Kidney epithelial cell (primary cell): ENCODE measurements at places on chromosomes 12 and 14. TPM values are rescaled to one million over a fixed set of nuclear protein-coding genes. Genes with fewer than 3 reads are reported as not detected.
A peak's percentile ranks its signal among the peaks of the same experiment; 100 is the strongest.

GRCh38 chr12:116943419-116944372 lies 32.9 kb downstream of the FBXW8 start:
- DNase-seq: no peak

DNA sequence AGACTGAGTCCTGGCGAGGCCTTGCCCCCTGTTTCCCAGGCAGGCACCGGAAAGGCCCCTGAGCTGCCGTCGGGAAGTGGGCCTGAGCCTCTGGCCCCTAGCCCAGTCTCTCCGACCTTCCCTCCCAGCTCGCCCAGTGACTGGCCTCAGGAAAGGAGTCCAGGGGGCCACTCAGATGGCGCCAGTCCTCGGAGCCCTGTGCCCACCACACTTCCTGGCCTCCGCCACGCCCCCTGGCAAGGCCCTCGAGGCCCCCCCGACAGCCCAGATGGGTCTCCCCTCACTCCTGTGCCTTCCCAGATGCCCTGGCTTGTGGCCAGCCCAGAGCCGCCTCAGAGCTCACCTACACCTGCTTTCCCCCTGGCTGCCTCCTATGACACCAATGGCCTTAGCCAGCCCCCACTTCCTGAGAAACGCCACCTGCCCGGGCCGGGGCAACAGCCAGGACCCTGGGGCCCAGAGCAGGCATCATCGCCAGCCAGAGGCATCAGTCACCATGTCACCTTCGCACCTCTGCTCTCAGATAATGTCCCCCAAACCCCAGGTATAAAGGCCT lies 10.9 kb downstream of the TNS2 start:
- DNase-seq: no peak

- no peak for DNase-seq
Measured at GRCh38 chr12:76698966-76699365, 64.9 kb upstream of the ZDHHC17 start.

DNA sequence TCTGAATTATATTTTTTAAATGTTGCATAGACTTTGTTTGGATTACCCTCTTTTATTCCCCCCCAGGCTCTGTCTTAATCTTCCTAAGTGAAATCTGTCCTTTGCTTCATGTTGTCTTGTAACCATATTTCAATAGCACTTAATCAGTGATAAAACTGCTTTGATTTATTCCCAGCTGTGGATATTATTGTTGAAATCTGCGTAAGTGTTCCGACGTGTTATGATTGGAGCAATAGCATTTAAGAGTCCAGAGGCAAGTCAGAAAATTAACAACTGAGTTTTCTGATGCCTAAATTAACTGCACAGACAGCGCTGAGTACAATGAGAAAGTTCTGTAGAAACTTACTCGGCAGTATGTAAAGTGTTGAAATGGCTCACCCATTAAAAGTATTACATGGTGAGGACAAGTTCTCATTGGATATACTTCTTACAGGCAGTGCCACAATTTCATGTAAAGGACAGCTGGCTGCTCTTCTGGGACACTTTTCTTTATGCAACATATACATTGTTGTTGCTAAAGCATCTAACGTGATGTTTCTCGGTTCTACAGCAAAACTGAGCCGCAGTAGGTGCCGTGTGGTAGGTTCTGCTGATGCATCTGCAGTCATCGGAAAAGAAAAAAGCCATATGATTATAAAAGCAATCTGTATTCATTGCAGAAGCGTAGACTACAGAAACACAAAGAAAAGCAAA lies 501.0 kb downstream of the EGLN3 start:
- DNase-seq: no peak

- no peak for DNase-seq
Measured at GRCh38 chr14:76656592-76656991, 104.7 kb upstream of the VASH1 start.

GRCh38 chr14:105301103-105301914 lies 508 bp upstream of the BRF1 start:
- DNase-seq: peak; percentile 68

DNA sequence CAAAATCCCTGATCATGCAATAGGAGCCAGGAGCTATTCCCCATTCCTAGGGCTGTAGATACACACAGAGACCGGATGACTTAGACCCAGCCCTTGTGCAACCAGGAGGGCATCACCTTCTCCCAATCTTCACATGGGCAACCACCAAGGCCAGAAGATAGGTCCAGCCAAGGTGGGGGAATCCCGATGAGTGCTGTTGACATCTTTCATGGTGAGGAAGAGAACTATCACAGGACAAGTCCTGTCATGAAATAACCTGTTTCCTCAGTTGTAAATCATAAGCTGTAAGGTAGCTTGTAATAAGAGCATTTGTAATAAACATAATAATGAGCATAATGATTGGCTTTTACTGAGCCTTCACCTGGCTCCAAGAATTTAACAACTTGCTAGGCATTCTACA lies 89.5 kb downstream of the GCH1 start:
- no peak for DNase-seq

DNA sequence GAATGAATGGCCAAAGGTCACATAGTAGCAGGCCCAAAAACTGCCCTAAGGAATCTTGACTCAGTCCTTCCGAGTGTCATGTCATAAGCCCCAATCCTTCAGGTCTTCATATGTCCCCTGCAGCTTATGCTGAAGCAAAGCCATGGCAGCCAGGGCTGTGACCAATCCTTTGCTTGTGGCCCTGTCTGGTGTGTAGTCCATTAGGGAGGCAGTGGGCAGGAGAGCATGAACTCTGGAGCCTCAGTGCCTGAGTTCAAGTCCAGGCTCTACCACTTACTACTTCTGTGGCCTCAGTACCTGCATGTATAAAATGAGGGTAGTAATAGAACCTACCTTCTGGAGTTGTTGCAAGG lies 20.3 kb downstream of the PLEKHG3 start:
- no peak for DNase-seq

GRCh38 chr12:120361506-120362208 lies 7.3 kb downstream of the MSI1 start:
- peak; percentile 12 for DNase-seq

Gene GLTP
- 38.4 and 48.4 TPM in 2 replicates for total RNA-seq

Gene MGP
- 2.2 and 4.0 TPM in 2 replicates for total RNA-seq

Gene MDM1
- 7.4 and 15.3 TPM in 2 replicates for total RNA-seq

Gene DEGS2
- 0.75 TPM in 1 of 2 replicates, not detected in the other for total RNA-seq

Gene TSPAN19
- 0.92 TPM in 1 of 2 replicates, not detected in the other for total RNA-seq

Gene CLEC4D
- not detected in 2 replicates for total RNA-seq

Gene KCNJ8
- 0.25 and 0.27 TPM in 2 replicates for total RNA-seq

Gene TAS2R19
- 1.6 TPM in 1 of 2 replicates, not detected in the other for total RNA-seq

Gene IL31
- total RNA-seq: not detected in 2 replicates
